ENCODE measurements at places on chromosomes 4 and X.

- no peak for DNase-seq
These were observed 97.9 kb downstream of the MAB21L2 start for GRCh38 chr4:150679765-150680343.

GRCh38 chr4:78734441-78735162, 41.5 kb upstream of the BMP2K start:
- DNase-seq = no peak

DNA sequence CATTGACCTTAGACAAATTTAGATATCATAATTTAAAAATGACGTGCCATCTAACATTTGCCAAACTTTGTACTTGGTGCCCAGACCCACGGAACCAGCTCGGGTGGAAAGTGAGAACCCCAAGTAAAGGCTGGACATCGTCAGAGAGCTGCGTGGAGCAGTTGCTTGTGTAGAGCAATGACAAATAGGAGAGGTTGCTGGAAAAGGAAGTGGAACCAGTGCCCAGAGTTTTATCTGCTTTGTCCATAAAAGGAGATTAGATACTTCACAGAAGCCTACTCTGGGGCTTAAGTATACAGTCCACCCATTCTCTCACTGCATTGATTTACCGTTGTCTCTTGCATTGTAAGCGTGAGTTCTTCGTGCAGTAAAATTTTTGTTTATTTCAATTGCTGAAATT, 5.4 kb upstream of the TBC1D1 start:
- DNase-seq = no peak

DNA sequence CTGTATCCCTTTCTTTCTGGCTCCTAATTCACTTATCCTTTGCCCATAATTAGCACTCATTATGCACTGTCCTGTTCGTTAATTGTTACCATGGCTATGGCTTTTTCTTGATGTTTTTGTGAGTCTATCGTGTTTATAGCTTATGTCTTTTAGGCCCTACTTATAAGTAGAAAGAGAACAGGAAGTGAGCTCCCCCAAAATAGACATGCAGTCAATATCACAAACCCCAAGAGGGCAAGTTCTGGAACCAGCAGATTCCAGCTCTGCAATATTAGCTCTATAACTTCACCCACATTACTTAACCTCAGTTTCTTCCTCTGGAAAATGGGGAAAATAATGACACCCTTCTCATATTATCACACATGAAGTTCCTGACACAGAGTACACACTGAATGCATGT, 7.4 kb upstream of the HS3ST1 start:
- DNase-seq = no peak

DNA sequence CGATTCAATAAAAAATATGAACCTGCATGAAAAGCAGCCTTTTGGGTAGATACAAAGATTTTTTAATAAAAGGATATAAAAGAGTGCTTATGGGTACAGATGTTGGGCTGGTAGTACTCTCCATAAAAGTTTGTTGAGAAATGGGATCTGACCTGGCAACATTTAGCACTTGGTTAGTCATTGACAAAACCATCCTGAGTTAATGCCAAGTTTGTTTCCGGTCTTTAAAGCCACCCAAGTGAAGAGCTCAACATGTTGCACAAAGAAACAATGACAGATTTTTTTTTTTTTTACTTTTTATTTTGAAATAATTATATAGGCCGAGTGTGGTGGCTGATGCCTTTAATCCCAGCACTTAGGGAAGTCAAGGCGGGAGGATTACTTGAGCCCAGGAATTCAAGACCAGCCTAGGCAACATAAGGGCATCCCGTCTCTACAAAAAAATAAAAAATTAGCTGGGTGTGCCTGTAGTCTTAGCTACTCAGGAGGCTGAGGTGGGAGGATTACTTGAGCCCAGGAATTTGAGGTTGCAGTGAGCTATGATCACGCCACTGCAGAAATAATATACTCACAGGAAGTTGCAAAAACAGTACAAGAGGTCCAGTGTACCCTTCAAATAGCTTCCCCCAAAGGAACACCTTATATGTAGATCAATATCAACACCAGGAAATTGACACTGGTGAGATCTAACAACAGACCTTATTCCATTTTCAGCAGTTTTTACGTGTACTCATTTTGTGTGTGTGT, 16.6 kb downstream of the CHST7 start:
- no peak for DNase-seq

DNA sequence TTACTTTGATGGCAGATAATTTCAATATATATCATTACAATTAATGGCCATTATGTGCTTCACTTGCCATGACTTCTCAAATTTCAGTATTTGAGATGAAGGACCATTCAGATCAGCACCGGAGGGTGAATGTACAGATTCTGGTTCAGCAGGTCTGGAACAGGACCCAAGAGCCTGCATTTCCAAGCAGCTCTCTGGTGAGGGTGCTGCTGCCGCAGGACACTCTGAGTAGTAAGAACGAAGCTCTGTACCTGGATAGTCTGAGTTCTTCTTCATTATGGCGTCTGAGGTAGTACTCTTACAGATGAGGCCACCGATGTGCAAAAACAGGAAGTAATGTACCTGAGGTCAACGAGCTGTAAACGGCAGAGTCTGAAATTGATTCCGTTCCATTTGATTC, 228.2 kb downstream of the FBXW7 start:
- no peak for DNase-seq

DNA sequence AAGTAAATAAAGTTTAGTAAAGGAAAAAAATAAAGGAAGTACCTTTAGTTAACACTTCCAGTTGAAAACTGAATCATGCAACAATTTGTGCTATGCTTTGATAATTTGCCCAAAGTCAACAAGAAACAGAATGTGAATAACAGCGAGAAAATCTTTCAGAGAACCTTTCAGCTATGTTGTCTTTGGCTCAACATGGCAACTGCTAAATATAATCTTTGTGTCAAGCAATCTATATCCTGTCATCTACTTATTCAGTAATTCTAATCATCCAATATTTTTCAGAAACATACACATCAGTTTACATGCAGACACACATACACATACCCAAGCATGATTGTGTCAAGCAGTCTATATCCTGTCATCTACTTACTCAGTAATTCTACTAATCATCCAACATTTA, 136.0 kb upstream of the PABPC4L start:
- no peak for DNase-seq

GRCh38 chr4:48025005-48025404, 8.4 kb downstream of the NIPAL1 start:
- DNase-seq = no peak

DNA sequence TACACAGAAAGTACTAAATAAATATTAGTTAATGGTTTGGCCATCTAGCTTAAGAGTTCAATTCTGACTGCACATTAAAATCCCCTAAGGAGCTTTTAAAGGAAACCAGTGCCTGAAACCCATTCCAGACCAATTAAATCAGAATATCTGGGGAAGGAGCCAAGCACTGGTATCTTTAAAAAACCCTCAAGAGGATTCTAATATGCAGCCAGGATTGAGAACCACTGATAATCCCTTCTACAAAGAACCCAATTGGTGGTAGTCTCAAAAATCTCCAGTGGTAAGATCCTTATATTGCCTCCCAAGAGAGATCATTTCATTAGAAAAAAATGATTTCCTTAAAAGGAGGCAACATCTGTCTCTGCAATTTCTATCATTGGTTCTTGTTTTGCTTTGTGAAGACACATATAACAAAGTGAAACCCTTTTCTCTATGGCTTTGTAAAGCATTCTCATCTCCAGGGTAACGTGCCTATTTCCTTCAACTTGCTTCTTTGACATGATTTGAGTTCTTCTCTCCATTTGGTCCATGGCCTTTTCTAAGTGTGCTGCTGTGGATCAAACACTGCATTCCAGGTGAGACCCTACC, 3.5 kb downstream of the GPR34 start:
- no peak for DNase-seq

DNA sequence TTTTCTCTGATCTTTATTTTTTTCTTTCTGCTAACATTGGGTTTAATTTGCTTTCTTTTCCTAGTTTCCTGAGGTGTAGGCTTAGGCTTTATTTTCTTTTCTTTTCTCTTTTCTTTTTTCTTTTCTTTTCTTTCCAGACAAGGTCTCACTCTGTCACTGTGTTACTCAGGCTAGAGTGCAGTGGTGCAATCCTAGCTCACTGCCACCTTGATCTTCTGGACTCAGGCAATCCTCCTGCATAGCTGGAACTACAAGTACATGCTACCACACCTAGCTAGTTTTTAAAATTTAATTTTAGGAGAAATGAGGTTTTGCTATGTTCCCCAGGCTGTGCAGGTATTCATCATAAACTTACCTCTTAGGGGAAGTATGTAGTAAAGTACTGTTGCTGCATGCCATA, 197.8 kb upstream of the ANKRD50 start:
- no peak for DNase-seq

- DNase-seq = no peak
These were observed 32.4 kb downstream of the SMPX start for GRCh38 chrX:21725496-21725895.

DNA sequence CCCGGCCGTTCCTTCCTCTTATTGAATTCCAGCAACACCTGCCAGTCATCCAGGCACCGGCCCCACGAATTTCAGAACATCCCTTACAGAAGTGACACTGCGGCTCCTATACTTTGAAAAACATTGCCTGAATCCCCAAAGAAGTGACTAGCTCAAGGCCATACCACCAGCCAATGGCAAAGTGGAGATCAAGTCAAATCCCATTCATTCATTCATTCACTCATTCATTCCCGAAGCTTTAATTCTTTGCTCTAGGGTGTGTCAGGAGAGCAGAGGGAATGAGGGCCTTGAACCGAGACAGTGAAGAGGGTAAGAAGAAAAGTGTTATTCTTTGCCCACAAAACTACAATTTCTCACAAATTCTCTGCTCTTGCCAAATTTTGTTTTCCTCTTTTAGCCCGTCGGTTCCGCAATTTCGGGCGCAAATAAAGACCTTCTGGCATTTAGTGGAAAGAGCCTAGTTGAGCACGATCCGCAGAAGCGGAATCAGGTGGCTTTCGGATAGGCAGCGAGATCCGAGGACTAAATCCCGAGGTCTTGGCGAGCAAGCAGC, 824 bp upstream of the HMGB3 start:
- no peak for DNase-seq

GRCh38 chr4:84699001-84699671, 116.2 kb downstream of the CDS1 start:
- DNase-seq = no peak

DNA sequence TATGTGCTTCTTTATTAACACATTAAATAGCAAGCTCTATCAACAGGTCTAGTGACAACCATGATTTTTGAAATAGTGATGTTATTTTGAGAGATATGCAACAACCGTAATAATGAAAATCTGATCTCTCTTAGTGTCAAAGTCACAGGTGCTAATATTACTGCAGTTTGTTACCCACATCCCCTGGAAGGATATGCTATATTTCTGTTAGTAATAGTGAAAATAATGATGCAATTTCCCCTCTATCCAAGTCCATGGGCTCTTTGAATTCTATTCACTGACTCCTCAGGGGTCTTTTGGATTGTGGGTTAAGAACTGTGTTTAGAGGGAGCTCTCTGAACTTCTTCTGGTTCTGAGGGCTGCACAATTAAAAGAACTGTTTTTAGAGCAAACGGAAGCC, 3.0 kb upstream of the HSD17B10 start:
- DNase-seq = no peak
